Activated CD4-positive, alpha-beta T cell treated with anti-CD3 and anti-CD28 coated beads, Interleukin-2, amount 50 U/mL, for 48 hours (primary cell): ENCODE measurements at places on chromosomes 5 and 9.

DNA sequence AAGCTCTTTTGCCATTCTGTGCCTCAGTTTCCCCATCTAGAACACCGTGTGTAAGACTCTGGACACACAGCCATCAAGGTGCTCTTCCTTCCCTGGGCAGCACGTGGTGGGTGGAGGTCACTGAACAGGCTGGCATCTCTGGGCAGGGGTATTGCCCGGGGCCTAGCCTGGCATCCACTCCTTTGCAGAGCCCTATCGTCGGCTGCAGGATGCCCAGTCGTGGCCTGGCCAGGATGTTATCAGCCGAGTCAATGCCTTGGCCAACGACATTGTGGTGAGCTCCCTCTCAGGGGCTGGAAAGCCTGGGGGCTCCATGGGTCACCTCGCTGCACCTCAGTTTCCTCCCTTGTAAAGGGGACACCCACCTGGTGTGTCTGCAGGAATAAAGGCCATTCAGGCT lies 4.0 kb downstream of the ADGRD2 start:
- DNase-seq, result no peak

- no peak for DNase-seq
Measured at GRCh38 chr5:150583541-150584225, 56.8 kb upstream of the SYNPO start.

GRCh38 chr9:89502038-89502601 lies 4.2 kb upstream of the SEMA4D start:
- no peak for DNase-seq

- DNase-seq, result no peak
Measured at GRCh38 chr9:130313103-130313858, 47.7 kb downstream of the HMCN2 start.

DNA sequence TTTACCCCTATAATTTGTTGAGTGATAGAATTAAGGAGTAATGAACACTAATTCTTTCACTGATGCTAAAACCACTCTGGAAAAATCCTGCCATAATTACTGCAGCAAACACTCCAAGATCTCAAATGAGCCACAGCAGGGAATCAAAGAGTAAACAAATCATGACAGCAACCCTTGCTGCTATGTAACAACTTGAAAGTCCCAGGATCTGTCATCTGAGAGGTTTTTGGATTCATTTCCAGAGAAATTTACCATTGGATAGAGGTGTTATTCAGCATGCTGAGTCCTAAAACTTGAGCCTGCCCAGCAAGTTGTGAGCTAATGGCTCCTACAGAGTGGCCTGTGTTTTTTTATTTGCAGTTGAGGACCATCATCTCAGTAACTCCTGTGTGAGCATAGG lies 59.2 kb downstream of the PRLR start:
- DNase-seq, result no peak

DNA sequence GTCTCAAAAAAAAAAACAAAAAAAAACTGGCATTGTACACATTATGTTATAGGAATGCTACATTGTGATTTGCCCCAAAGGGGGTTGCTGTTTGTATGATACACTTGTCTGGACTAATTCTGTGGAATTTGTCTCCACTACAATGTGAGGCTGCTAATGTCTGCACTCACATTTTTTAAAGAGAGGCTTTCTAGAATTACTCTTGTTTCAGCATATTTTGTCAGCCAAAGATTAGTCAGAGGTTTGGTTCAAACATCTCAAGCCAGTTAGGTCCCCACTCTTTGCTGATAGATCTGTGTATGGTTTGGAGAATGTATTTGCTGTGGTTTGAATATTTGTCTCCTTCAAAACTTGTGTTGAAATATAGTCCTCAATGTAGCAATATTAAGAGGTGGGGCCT lies 59.3 kb upstream of the ZNF169 start:
- DNase-seq, result no peak

GRCh38 chr9:98805506-98806272 lies 1.8 kb upstream of the GALNT12 start:
- DNase-seq, result no peak

- DNase-seq, result no peak
Measured at GRCh38 chr5:1729641-1730486, 69.8 kb downstream of the MRPL36 start.

DNA sequence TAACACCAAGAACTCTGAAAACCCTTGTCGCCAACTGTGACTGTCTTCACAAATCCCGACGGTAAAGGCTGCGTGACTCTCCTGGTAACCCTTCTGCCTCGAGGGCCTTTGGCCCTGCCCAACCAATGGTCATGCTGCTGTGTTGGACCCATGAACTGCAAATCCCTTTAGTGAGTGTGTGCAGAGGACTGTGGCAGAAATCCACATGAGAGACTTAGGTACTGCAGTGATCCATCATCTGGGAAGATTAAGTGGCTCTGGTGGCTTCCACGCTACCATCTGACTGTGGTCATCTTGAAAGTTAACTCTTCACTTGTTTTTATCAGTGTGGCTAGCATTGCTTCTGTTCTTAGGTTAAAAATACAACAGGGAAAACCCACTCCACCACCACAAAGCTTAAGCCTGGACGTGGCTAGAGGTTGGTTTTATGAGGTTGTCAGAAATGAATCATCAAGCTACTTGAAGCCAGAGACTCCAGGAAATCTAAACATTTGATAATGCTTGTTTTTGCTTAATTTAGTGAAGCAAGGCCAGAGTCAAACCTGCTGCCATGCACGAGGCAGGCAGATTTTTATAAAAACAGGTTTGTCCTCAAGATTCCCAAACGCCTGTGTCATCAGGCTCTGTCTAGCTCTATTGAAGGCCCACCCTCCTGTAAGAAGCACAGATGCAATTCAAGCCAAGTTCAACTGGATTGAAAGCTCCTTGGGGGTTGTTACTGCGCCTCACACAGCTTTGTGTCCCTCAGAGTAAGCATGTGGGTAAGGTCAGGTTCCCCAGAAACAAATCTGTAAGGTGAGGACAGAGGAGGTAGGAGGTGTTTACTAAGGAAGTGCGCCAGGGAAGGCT lies 52.7 kb upstream of the ERCC6L2 start:
- peak; percentile 42 for DNase-seq

GRCh38 chr9:2198956-2199635 lies 183.9 kb downstream of the SMARCA2 start:
- DNase-seq, result no peak

- DNase-seq, result no peak
Measured at GRCh38 chr5:39760385-39761198, 335.8 kb upstream of the DAB2 start.

GRCh38 chr5:163623986-163624385 lies 118.6 kb downstream of the MAT2B start:
- no peak for DNase-seq

DNA sequence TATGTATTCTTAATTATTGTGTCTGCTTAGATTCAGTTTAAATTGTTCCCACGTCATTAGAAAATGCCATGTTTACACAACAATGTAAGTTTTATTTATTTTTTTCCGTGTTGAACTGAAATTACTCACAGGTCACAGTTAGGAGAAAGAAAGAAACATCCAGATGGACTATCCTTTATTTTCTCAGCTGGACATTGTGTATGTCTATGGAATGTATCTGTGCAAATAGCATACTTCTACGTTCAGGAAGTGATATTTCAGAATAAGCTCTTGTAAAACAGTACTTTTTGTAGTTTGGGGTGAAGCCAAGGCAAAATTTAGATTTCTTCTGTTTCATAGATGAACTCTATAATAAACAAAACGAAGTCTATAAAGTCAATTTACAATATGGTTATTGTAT lies 249.0 kb upstream of the ZNF608 start:
- no peak for DNase-seq

DNA sequence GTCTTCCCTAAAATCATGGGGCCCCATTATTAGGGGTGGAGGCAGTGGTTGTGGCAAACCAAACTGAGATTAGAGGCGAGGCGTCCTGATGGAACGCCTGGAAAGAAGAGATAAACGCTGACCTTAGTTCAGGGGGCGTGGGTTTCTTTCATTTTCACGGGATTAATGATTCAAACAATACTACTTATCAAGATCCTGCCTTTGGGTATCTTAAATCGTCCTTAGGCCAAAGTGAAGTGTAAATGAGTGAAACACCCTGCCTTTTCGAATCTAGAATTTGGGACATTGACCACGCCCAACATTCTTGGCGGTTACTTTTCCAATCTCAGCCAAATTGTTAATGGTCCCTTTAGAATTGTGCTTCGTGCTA lies 1.0 kb upstream of the UBTD2 start:
- DNase-seq, result no peak

GRCh38 chr5:132815454-132815853 lies 2.4 kb downstream of the SOWAHA start:
- no peak for DNase-seq

DNA sequence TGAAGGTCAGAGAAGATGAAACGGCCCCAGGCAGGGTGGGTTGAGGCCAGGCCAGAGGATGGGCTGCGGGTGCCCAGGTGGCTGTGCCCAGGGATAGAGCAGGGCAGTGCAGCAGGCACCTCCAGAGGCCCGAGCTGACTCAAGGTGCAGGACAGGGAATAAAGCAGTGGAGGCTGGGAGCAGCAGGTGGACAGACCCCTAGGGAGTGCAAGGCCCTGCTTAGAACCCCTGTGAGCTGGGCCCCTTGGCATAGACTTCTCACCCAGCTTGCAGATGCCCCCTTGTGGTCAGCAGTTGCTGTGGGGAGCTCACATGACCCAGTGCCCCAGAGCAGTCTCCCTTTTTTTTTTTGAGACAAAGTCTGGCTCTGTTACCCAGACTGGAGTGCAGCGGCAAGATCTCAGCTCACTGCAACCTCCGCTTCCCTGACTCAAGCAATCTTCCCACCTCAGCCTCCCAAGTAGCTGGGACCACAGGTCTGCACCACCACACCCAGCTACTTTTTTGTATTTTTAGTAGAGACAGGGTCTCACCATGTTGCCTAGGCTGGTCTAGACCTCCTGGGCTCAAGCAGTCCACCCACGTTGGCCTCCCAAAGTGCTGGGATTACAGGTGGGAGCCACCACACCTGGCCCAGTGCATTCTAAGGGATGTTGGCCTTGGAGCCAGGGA lies 118.8 kb downstream of the WNK2 start:
- DNase-seq, result peak; percentile 57

DNA sequence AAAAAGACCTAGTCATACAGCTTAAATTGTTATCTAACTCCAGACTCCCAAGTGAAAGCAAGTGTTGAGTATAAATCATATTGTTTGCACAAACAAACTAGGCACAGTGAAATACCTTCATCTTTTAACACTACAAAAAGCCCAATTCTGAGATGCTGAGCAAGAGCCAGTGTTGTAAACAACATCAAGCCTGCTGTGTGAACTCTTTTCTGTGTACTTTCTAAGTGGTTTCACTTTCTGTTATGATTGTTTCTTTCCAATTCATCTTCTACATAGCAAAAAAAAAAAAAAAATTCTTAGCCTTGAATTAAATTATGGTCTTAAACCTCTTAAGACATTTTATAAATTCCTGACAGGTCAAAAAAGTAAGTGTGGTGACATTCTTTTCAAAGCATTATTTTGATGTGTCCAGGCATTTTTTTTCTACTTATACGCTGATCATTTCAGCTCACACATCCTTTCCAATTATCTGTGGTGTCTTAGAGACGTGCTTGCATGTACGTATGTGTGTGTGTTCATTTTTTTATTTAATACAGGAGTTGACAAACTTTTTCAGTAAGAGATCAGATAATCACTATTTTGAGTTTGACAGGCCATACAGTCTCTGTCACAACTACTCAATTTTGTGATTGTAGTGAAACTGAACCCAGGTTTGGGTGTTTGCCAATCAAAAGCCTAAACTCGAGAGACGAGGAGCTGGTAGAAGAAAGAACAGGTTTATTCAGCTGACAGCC lies 556.1 kb downstream of the CDH9 start:
- DNase-seq, result no peak

DNA sequence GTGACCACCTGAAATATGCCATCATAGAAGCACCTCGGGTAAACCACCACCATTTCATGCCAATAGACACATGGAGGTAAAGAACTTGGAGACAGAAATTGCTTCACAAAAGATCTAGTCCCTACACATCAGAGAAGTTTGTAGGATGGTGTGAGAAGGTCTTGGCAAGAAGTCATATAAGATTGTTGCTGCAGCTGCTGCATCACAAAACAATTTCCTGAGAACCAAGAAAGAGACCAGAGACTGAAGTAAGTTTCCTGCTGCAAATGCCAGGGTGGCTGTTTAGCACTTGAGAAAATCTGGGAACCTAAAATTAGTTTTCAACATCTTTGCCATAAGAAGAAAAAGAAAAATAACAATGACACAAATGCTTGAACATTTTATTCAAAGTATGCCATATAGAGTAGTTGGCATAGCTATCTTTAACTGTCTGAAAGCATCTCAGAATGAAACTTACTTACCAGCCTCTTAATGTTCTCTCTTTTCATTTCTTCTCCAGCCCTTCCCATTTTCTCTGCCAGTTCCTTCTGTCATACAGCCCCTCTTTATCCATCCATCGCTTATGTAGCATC lies 114.3 kb downstream of the KCTD16 start:
- no peak for DNase-seq

GRCh38 chr5:72036951-72037350 lies 70.3 kb upstream of the MAP1B start:
- DNase-seq, result no peak

GRCh38 chr9:134299068-134299467 lies 27.2 kb upstream of the RXRA start:
- no peak for DNase-seq

DNA sequence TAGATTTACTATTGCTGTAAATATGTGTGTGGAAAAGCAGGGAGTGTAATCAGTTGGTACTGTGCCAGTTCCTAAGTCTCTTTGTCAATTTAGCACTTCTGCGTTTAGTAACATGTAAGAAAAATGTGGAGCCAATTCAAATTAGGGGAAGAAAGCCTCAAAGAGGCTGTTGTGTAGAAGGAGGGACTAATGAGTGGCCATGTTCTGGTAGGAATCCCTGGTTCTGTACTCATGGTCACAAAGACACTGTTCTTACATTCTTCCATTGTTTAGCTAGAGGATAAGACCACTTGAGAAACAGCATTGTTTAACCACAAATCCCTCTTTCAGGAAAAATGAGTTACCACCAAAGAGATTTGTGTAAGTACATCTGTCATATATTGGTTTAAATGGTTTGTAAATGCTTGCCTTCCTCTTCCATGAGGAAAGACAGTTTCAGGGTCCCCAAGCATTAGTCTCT lies 14.9 kb downstream of the ARHGEF28 start:
- DNase-seq, result no peak

- DNase-seq, result peak; percentile 70
Measured at GRCh38 chr5:95620030-95620869, at the start of gene GPR150. Gene GPR150 (plus strand): TSS chr5:95620087. CDS start chr5:95620276, 189 bp downstream.

- DNase-seq, result no peak
Measured at GRCh38 chr9:136658849-136659535, 3.7 kb upstream of the EGFL7 start.
